ENCODE measurements at places on chromosomes 2 and 18.

- DNase-seq, result no peak
These were observed 51.0 kb downstream of the ABI2 start for GRCh38 chr2:203379156-203379555.

DNA sequence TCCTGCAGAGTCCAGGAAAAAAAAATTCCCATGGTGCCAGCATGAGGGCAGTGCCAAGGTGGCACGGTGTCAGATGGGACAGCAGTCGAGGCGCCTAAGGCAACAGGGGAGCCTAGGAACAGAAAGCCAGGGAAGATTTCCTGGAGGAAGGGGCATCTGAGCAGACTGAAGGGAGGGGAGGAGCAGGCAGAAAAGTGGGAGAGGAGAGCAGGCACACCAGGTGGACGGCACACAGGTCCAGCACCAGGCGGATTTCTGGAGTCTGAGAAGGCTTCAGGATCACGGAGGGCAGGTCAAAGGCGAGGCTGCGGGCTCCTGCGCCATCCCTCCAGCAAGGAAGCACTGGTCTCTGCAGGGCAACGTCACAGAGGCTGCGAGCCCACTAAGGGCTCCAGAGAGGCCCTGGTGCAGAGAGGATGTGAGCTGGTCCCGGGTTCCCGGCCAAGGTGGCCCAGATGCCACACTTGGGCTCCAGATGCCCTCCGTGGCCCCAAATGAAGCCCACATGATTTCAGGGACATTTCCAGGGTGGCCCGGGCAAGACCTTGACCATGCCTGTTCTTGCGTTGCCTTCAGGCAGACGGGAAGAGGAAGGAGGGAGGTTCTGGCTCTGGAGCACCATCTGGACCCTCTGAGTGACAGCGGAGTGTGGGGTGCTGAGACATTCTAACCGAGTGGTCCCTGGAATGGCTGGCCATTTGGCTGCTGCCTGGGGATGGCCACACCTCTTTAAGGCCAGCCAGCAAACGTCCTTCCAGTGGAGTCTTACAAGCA is 4.1 kb downstream of the HS6ST1 start:
- no peak for DNase-seq

DNA sequence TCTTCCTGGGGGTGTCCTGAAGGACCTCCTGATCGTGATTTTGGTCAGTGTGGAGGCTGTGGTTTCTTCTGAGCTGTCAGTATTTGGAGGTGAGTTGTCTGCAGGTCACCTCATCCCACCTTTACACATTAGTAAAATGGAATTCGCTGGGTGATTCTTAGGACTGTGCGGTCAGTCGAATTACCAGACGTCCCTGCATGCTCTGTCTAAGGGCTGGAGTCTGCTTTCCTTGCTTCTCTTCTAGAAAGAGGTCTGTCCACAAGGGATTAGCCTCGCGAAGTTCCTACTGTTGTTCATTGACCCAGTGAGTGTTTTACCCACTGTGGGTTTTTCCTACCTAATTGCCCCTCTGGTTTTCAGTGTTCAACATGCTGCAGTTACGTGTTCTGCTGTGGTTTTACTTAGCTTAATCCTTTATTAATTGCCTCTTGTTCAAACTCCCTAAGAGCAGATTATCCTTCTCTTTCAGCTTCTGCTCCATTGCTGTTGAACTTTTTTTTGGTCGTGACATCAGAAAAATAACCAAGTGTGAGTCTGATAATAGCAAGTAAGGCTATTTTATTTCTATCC is 183.4 kb downstream of the NEDD4L start:
- DNase-seq, result no peak

- no peak for DNase-seq
These were observed 18.6 kb downstream of the ARL4C start for GRCh38 chr2:234478121-234478858.

DNA sequence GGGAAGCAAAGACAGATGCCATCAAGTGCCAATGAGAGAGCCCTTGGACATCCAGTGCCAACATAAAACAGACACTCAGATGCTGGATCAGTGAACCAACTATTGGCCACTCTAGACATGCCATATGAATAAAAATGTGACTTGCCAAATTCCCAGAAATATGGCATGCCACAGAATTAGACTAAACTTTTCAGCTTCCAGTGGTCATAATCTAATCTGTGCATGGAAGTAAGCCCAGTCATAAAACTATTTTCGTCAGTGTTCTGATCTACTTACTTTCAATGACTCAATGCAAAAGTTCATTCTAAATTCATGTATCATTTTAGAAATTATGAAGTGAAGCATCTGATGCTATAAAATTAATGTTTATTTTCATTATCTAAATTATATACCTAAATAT is 1506.2 kb upstream of the NXPH2 start:
- DNase-seq, result no peak

- DNase-seq, result no peak
These were observed 22.8 kb downstream of the ARHGAP28 start for GRCh38 chr18:6752202-6752860.

- DNase-seq, result no peak
These were observed 1262.5 kb upstream of the CDH2 start for GRCh38 chr18:29439398-29439797.
